Memory B cell (primary cell): ENCODE measurements at places on chromosomes 3 and 15.

DNA sequence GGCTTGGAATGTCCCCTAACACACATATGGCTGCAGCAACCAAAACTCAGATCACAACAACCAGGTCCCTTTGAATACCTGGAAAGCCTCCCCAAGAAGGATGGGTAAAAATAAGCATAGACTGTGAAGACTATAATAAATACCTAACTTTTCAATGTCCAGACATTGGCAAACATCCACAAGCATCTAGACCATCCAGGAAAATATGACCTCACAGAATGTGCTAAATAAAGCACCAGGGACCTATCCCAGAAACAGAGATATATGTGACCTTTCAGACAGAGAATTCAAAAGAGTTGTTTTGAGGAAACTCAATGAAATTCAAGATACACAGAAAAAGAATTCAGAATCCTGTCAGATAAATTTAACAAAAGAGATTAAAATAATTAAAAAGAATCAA lies 109.2 kb downstream of the NEDD4 start:
- no peaks in the 10 kb centered on the region for H3K36me3 ChIP-seq
- DNase-seq: no peak
- H3K27me3 ChIP-seq: peaks cover 3% of the 10 kb centered on the region
- no peak overlapping the region for H3K27ac ChIP-seq

- peaks cover 11% of the 10 kb centered on the region for H3K4me1 ChIP-seq
- DNase-seq: no peak
- H3K27ac ChIP-seq: peak overlapping the region; percentile 74
- peaks cover 44% of the 10 kb centered on the region for H3K36me3 ChIP-seq
- H3K4me3 ChIP-seq: no peak overlapping the region
- no peaks in the 10 kb centered on the region for H3K27me3 ChIP-seq
Measured at GRCh38 chr15:85723960-85724945, 70.5 kb downstream of the KLHL25 start.

- H3K4me1 ChIP-seq: no peaks in the 10 kb centered on the region
- no peak overlapping the region for H3K4me3 ChIP-seq
Measured at GRCh38 chr3:60932643-60933042, 318.6 kb downstream of the FHIT start.

DNA sequence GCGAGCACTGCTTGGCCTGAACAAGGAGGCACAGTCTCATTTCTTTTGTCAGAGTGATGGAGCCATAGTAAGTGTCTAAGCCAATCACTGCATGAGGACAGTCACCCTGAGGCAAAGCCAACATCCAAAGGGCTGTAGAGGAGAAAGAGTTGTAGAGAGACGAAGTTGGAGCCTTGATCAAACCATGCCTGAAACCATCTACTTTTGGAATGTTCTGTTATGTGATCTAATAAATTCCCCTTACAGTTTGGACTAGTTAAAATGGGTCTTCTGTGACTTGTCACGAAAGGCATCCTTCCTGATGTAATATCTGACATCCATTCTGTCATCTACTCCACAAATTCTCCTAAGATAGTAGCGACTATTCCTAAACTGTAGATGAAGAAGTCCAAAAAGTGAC lies 128.3 kb downstream of the FBLN2 start:
- H3K4me3 ChIP-seq: no peak overlapping the region
- no peak for DNase-seq
- H3K36me3 ChIP-seq: no peaks in the 10 kb centered on the region
- H3K27me3 ChIP-seq: peaks cover 14% of the 10 kb centered on the region
- no peak overlapping the region for H3K27ac ChIP-seq

- H3K4me3 ChIP-seq: no peak overlapping the region
- H3K27ac ChIP-seq: no peak overlapping the region
- no peaks in the 10 kb centered on the region for H3K36me3 ChIP-seq
- H3K4me1 ChIP-seq: no peaks in the 10 kb centered on the region
Measured at GRCh38 chr15:31556494-31557150, 230.0 kb downstream of the KLF13 start.

- no peak for DNase-seq
Measured at GRCh38 chr3:57688291-57688690, 4.6 kb downstream of the DENND6A start.

DNA sequence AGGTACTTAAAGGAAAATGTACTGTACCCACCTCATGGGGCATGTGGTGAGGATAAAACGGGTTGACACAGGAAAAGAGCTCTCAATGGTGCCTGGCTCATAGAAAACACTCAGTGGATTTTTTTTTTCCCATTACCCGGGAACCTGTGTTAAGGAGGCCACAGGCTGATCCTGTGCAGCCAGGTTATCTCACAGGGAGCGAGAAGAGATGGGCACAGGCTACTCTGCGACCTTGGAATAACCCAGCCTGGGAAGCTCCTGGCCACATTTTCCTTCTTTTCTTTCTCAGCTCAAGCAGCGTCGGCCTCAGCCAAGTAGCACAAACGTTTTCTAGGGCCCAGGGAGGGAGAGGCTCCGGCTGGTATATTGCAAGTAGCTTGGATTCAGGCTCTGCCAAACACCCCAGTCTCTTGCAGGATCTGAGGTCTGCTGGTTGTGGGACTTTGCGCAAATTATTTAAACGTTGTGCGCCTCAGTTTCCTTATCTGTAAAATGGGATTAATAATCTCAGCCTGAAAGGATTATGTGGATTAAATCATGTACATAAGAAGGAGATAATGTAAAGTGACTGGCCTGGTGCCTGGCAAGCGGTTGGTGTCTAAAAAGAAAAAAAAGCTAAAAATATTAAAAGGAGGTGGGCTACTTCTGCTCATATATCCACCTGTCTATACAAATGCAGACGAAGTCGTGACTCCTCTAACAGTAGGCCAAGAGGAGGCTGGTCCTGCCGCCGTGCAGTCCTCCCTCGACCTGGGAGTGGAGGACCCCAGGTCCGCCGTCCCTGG lies 2.2 kb downstream of the FURIN start:
- peaks cover 28% of the 10 kb centered on the region for H3K4me1 ChIP-seq
- H3K36me3 ChIP-seq: no peaks in the 10 kb centered on the region
- peak overlapping the region; percentile 88 for H3K4me3 ChIP-seq
- DNase-seq: no peak
- H3K27me3 ChIP-seq: no peaks in the 10 kb centered on the region

- peak overlapping the region; percentile 99 for H3K27ac ChIP-seq
- peaks cover 40% of the 10 kb centered on the region for H3K4me1 ChIP-seq
- peaks cover 2% of the 10 kb centered on the region for H3K36me3 ChIP-seq
- H3K4me3 ChIP-seq: peak overlapping the region; percentile 84
- DNase-seq: peak; percentile 91
Measured at GRCh38 chr15:75450307-75451201, 936 bp downstream of the SIN3A start.

- H3K27ac ChIP-seq: peak overlapping the region; percentile 96
- H3K4me1 ChIP-seq: peaks cover 32% of the 10 kb centered on the region
- H3K36me3 ChIP-seq: peaks cover 8% of the 10 kb centered on the region
- H3K27me3 ChIP-seq: no peaks in the 10 kb centered on the region
- peak overlapping the region; percentile 100 for H3K4me3 ChIP-seq
- no peak for DNase-seq
Measured at GRCh38 chr3:58334506-58334884, 1.8 kb downstream of the PXK start.

DNA sequence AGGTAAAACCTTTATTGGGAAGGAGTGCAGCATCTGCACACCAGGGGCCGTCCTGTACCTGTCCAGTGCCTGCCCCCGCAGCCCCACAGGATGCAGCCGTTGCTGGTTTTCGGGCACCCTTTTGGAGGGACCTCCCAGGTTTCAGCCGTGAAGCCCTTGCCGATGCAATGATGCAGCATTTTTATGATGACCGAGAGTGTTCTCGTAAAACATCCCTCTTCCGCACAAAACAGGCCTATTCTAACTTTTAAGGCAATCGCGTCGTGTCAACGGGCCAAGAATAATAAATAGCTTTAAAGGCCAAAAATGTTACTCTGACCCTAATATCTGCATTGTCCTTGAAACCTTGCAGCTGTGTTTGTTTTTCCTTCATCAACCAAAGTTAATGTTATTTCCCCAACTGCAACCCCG lies 126.1 kb downstream of the LRRK1 start:
- H3K36me3 ChIP-seq: peaks cover 33% of the 10 kb centered on the region
- H3K27me3 ChIP-seq: no peaks in the 10 kb centered on the region
- no peak overlapping the region for H3K4me3 ChIP-seq
- DNase-seq: no peak
- H3K4me1 ChIP-seq: no peaks in the 10 kb centered on the region
- no peak overlapping the region for H3K27ac ChIP-seq

DNA sequence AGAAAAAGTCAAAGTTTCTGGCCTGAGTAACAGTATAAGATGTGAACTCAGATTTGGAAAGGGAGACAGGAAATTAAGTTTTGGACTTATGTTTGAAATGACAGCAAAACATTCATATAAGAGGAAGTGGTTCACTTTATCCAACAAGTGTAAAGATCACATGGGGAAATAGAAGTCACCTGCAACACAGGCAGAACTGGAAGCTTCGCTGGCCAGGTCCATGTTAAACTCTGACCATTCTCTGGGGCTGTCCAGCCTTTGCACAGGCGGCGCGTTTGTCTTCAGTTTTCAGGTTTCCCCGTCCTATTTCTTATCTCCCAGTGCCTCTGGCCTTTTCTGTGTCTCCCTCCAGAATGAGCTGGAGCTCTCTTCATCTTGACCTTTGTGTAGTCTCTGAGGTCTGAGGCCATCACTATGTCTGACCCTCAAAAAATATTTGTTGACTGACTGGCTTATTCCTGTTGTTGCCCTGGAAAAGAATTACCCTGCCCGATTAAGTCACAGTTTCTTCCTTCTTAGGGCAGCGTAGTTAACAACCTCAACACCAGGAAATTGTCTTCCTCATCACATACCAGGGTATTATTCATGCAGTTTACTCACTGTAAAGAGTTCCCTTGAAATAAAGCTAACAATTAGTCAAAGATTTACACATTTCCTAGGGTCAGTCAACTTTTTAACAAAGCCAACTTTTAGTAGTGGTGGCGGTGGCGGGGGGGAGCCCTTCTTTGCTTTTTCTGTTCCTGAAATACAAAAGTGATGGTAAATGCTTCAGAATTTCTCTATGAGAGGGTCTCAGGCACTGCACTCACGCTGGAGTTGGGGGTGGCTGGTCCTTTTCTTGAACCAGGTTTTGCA lies 959 bp upstream of the RASA2 start:
- peak overlapping the region; percentile 92 for H3K27ac ChIP-seq
- no peaks in the 10 kb centered on the region for H3K27me3 ChIP-seq
- H3K4me3 ChIP-seq: peak overlapping the region; percentile 89
- peaks cover 36% of the 10 kb centered on the region for H3K4me1 ChIP-seq
- peaks cover 4% of the 10 kb centered on the region for H3K36me3 ChIP-seq

DNA sequence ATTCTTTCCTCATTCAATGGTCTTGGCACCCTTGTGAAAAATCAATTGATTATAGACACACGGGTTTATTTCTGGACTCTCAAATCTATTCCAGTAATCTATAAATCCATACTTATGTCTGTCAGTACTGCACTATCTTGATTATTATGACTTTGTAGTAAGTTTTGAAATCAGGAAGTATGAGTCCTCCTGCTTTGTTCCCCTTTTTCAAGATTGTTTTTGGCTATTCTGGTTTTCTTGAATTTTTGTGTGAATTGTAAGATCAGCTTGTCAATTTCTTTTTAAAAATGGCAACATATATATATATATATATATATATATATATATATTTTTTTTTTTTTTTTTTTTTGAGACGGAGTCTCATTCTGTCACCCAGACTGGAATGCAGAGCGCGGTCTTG lies 32.3 kb upstream of the CFAP20DC start:
- peaks cover 8% of the 10 kb centered on the region for H3K27me3 ChIP-seq
- H3K36me3 ChIP-seq: no peaks in the 10 kb centered on the region
- DNase-seq: no peak
- H3K27ac ChIP-seq: no peak overlapping the region

DNA sequence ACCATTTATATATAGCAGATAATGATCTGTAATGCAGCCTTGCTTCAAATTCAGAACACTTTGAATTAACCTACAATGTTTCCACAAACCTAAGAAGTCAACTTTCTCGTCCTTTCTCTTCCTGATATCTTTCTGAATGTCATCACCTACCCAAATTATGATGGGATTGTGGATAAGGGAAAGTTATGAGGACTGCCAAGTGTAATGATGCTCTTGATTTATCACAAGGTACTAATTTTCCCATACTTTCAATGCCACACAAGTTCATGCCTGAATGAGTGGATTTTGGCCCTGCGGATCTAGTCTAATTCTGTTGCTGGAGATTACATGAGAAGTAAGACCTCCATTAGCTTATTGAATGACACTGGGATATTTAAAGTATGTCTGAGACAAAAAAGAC lies 82.6 kb upstream of the NANOGP8 start:
- no peaks in the 10 kb centered on the region for H3K27me3 ChIP-seq
- H3K4me3 ChIP-seq: no peak overlapping the region
- DNase-seq: no peak
- H3K27ac ChIP-seq: no peak overlapping the region
- H3K4me1 ChIP-seq: no peaks in the 10 kb centered on the region
- H3K36me3 ChIP-seq: no peaks in the 10 kb centered on the region

DNA sequence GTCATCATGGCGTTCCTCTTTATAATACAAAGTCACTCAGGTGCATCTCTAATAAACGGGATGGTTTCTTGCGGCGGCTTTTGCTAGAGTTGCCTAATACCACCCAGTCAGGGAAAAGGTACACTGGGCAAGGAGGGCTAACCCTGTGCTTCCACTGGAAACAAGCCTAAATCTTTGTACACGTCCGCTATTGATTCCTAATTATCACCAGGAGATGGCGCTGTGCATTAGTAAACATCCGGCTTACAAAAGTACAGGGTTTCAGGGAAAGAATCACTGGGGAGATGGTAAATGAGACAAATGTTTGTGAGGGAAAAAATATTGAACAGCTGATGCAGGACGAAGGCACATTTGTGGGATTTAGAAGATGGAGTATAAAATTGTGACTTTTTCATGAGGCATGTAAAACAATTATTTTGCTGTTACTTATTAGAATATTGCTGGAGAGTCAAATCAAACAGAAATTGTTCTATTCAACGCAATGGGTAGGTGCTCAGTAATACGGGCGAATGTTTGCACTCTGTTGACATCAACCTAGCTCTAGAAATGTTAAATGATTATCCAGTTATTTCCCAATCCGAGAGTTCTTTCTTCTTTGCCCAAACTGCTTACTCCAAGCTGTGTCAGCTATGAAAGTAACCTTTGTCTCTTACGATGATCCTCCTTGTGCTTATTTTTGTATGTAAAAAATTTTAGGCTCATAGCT lies 50.6 kb downstream of the GMNC start:
- no peaks in the 10 kb centered on the region for H3K36me3 ChIP-seq
- H3K4me3 ChIP-seq: no peak overlapping the region
- peaks cover 6% of the 10 kb centered on the region for H3K27me3 ChIP-seq
- H3K27ac ChIP-seq: no peak overlapping the region

- no peaks in the 10 kb centered on the region for H3K4me1 ChIP-seq
Measured at GRCh38 chr15:68987120-68987519, 27.4 kb upstream of the NOX5 start.

- H3K4me1 ChIP-seq: no peaks in the 10 kb centered on the region
- DNase-seq: no peak
- H3K36me3 ChIP-seq: no peaks in the 10 kb centered on the region
- H3K27ac ChIP-seq: no peak overlapping the region
- peaks cover 2% of the 10 kb centered on the region for H3K27me3 ChIP-seq
Measured at GRCh38 chr3:34727700-34728099, 911.6 kb upstream of the ARPP21 start.

- peaks cover 10% of the 10 kb centered on the region for H3K36me3 ChIP-seq
- H3K27ac ChIP-seq: peak overlapping the region; percentile 35
- no peaks in the 10 kb centered on the region for H3K27me3 ChIP-seq
- no peak for DNase-seq
Measured at GRCh38 chr3:11436775-11437174, 164.6 kb downstream of the ATG7 start.
